PC-9 (cell line): ENCODE measurements at places on chromosomes 6 and 20.
A peak's percentile ranks its signal among the peaks of the same experiment; 100 is the strongest.

DNA sequence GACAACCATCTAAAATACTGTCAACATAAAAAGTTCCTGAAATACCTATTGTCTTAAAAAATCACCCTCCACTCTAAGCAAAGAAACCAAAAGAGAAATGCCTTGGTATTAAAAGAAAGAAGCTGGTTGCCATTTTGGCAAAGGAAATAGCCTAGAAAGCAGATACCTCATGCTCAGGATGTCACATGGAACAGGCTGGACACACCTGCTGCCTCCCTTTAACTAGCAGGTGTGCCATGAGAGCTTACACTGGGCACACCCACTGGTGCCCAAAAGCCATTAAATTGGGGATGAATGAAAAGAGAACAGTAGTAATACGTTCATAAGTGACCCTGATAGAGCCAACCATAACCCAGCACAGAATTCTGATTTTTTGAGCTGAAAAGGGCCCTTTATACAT is 1.5 kb downstream of the SLC23A2 start:
- no peaks in the 10 kb centered on the region for H3K36me3 ChIP-seq
- peaks cover 19% of the 10 kb centered on the region for H3K4me1 ChIP-seq
- DNase-seq: no peak
- H3K4me3 ChIP-seq: peak overlapping the region; percentile 93
- no peaks in the 10 kb centered on the region for H3K27me3 ChIP-seq
- no peak overlapping the region for H3K27ac ChIP-seq

- H3K36me3 ChIP-seq: no peaks in the 10 kb centered on the region
- H3K4me3 ChIP-seq: no peak overlapping the region
- H3K27me3 ChIP-seq: no peaks in the 10 kb centered on the region
- H3K27ac ChIP-seq: no peak overlapping the region
- peak; percentile 49 for DNase-seq
Observed at GRCh38 chr6:99114769-99115406, 167.1 kb upstream of the FBXL4 start.

GRCh38 chr6:3334555-3334954 is 75.8 kb downstream of the PSMG4 start:
- peaks cover 8% of the 10 kb centered on the region for H3K4me1 ChIP-seq
- no peak overlapping the region for H3K27ac ChIP-seq
- H3K4me3 ChIP-seq: no peak overlapping the region
- H3K36me3 ChIP-seq: no peaks in the 10 kb centered on the region

DNA sequence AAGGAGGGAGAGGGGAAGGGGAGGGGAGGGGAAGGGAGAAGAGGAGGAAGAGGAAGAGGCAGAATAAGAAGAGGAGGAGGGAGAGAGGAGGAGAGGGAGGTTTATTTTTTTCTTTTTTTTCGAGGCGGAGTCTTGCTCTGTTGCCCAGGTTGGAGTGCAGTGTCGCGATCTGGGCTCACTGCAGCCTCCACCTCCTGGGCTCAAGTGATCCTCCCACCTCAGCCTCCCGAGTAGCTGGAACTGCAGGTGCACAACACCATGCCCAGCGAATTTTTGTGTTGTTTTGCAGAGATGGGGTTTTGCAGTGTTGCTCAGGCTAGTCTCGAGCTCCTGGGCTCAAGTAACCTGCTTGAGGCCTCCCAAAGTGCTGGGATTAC is 6.1 kb upstream of the GJA10 start:
- DNase-seq: no peak
- H3K27me3 ChIP-seq: no peaks in the 10 kb centered on the region
- H3K36me3 ChIP-seq: no peaks in the 10 kb centered on the region
